NCI-H774 (cell line): ENCODE measurements at places on chromosomes 5 and 9.
A peak's percentile ranks its signal among the peaks of the same experiment; 100 is the strongest.

- DNase-seq, result no peak
Observed at GRCh38 chr9:72726947-72727346, 205.5 kb downstream of the TMC1 start.

- no peak for DNase-seq
Observed at GRCh38 chr5:175107028-175107588, 336.9 kb downstream of the DRD1 start.

DNA sequence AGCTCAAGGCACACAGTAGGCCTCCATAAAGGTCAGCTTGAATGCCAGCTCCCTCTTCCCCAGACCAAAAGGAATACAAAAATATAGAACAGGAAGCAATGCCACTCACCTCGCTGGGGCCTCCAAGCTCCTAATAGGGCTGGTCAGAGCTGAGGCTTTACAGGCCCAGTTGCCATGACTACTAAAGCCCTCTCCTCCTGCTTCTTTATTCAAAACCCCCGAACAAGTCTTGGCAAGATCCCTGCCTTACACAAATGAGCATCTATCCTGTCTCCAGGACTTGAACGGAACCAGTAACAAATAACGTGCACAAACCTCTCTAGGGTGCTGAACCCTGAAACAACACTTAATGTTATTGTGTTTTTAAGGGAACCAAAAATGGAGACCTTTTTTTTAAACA, 136.3 kb downstream of the SIL1 start:
- DNase-seq, result no peak

- peak; percentile 91 for DNase-seq
Observed at GRCh38 chr5:73544429-73545402, 20.7 kb downstream of the ANKRA2 start.

GRCh38 chr5:107365320-107366109, 305.2 kb downstream of the EFNA5 start:
- no peak for DNase-seq

GRCh38 chr9:99184110-99184474, 37.6 kb downstream of the ALG2 start:
- no peak for DNase-seq

DNA sequence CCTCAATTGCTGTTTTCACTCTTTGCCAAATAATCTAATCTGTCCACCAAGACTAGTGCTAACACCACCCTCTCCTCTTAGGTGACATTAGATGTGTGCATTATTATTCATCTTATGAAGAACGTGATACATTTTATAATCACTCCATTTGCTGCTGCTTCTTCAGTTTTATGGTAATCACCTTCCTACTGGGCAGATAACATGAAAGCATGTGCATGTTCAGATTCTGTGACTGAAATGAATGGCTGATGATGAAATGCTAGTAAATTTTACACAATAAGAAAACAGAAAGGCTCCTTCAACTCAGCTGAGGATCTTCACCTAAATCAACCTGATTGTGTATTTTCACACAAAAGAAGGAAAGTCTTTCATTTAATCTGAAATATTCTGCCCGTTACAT, 577.6 kb downstream of the CSNK1G3 start:
- no peak for DNase-seq

- DNase-seq, result no peak
Observed at GRCh38 chr9:97987487-97987886, 4.3 kb downstream of the ANP32B start.

- DNase-seq, result no peak
Observed at GRCh38 chr9:122695696-122696095, 20.8 kb downstream of the OR1L3 start.

DNA sequence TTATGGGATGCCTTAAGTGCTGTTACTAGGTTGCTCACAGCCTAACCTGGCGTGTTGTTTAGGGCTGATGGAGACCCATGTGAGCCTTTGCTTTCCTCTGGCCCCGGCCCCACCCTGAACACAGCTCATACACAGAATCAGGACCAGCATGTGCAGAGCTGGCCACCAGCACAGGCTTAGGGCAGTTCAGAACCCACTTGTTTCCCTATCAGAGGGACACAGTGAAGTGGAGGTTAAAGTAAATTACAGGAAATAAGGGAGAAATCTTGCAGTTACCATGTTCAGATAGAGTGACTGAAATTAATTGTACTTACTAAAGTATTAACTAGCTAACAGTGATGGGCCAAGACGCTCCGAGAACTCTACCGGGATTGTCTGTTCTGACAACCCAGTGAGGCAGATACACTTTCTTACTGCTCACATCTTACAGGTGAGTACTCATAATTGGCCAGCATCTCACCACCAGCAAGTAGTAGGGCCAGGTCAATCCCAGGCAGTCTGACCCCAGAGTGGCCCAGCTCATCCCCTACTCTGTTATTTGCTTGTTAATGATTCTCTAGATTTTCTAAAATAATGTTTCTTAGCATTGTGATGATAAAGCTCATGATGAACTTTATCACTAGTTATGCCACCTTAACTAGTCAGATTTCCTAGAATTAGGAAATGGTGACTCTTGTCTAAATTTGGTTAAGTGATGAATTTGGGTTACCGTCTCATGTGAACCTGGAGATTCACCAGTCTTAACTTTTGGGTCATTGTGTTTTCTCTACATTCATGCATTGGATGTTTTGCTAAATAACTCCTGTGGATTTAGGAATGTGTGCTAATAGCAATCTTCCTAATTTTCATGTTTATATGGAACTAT, 15.4 kb downstream of the CCT5 start:
- no peak for DNase-seq

DNA sequence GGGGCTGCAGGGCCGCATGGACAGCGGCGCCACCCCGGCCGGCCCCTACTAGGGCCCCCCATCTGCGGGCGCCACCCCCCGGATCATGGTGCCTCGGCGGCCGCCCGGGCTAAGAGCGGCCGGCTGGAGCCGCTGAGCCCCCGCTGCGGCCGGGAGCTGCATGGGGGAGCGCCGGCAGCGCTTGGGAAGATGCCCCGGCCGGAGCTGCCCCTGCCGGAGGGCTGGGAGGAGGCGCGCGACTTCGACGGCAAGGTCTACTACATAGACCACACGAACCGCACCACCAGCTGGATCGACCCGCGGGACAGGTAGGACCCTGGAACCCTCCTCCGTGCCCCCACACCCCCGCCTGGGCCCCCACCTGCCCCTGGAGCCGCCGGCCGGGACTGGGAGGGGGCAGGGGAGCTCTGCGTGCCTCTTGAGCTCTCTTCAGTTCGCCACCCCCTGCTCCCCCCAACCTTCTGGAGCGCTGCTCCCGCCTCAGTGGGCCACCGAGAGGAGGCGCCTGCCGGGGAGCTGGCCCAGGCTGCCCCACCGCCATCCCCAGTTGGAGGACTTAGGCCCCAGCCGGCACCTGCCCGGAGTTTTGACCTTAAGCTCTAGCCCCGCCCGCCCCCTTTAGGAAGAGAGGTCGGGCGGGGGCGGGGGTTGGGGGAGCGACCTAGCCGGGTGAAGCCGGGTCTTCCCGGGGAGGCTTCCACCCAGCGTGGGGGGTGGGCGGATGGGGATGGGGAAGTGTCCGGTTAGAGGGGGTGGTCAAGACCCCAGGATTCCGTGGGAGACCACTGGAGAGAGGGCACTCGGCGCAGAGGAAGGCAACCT, 730 bp downstream of the WWC1 start:
- no peak for DNase-seq

DNA sequence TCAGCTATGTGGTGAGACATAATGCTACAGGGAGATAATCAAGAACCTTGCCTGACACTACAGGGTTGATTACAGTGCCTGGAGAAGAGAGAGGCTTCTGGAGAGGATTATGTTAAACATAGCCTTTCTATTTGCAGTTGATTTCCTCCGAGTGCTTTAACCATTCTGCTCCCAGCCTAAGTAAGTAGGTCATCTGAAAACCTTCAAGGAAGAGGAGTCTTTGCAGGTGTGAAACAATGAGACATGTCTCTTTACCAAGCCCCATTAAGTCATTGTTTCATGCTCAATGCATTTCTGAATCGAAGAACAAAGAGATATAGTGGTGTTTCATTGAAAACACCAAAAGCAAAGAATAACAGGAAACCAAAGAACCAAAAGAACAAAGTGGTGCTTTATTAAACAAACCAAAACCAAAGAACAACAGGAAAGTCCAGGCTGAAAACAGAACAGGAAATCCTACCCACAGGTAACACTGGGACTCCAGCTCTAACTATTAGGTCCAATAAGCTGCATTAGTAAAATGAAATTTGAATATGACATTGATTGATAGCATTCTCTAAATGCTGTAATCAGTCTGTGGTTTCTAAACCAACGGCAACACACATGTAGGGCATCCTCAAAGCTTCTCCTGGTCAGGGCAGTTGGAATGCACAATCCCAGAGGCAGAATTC, 113.3 kb upstream of the SPATA31D4 start:
- DNase-seq, result no peak

- DNase-seq, result no peak
Observed at GRCh38 chr9:20312732-20313131, 309.6 kb downstream of the MLLT3 start.

GRCh38 chr5:174970502-174970901, 246.1 kb downstream of the MSX2 start:
- DNase-seq, result no peak

- no peak for DNase-seq
Observed at GRCh38 chr9:4293293-4293941, 6.5 kb downstream of the GLIS3 start.

DNA sequence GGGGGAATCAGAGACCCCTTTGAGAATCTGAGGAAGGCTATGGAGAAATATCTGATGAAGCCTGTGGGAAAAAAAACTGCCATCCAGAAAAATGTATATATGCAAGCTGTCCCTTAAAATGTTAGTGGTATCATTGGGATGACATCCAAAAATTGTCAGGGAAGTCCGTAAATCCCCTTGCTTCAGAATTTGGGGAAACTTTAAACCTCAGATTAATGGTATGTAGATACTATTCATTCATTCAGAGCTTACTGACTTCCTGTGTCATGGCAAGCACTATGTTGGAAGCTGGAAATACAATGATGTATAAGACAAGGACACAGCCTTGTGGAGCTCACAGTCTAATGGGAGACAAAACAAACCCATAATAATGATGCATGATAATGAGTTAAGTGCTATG, 10.9 kb upstream of the MOB3B start:
- DNase-seq, result no peak
